Activated B cell treated with CpG ODN at 0.5 μM for 24 hours (primary cell): ENCODE measurements at places on chromosomes 16 and 17. TPM values are rescaled to one million over a fixed set of nuclear protein-coding genes. Genes with fewer than 3 reads are reported as not detected.

DNA sequence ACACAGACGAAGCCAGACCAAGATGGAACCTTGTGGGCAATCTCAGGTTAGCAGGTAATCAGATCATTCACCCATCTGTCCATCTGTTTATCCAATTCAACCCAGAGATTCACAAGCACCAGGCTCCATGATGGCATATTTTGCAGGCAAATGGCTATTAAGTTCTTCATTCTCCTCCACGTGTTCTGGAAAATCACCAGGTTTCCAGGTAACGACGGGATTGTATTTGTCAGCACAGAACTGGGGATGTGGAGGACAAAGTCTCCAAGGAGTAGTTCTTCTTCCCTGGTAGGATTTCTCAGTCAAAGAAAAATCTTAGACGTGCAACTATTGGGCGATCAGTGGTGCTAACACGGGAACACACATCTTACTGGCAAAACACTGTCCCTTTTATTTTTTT lies 368.8 kb downstream of the SLC39A11 start:
- no peak overlapping the region for H3K4me3 ChIP-seq
- no peak overlapping the region for H3K27ac ChIP-seq
- no peaks in the 10 kb centered on the region for H3K27me3 ChIP-seq
- no peak for DNase-seq

Gene CES5A
- not detected in 2 replicates for total RNA-seq

GRCh38 chr16:83418565-83418964 lies 389.2 kb upstream of the HSBP1 start:
- no peaks in the 10 kb centered on the region for H3K36me3 ChIP-seq
- peaks cover 5% of the 10 kb centered on the region for H3K27me3 ChIP-seq
- no peaks in the 10 kb centered on the region for H3K4me1 ChIP-seq
- DNase-seq: no peak
- no peak overlapping the region for H3K4me3 ChIP-seq

Gene MYH11
- 0.17 and 0.58 TPM in 2 replicates for total RNA-seq

DNA sequence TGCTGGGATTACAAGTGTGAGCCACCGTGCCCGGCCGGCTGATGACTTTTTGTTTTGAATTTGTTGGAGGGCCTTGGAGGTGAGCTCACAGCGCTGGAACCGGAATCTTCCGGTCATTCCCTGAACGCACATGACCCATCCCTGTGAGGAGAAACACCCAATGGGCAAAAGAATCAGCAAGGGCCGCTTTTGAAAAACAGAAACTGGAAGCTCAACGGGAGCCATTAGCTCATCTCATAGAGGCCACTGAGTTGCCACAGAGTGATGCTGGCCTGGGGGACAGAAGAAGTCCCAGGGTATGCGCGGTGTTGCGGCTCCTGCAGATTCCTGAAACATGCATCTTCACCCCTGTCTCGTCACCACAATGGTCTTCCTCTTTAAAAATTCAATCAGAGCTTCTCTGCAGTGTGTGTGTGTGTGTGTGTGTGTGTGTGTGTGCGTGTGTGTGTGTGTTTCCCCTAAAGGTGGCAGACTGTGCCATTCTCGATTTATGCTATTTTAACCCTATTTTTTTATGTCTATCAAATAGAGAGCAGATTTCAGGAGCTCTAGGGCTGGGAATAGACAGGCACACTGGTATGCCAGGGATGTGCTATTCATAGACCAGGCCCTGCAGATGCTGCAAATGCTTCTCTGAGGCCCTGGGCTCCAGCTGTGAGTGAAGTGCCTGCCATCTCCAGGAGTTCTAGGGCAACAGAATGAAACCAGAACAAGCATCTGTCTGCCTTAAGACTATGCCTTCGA lies 68.3 kb downstream of the MARCHF10 start:
- peaks cover 12% of the 10 kb centered on the region for H3K27me3 ChIP-seq
- no peak for DNase-seq
- no peaks in the 10 kb centered on the region for H3K36me3 ChIP-seq
- H3K4me3 ChIP-seq: no peak overlapping the region

- H3K27ac ChIP-seq: no peak overlapping the region
- H3K4me1 ChIP-seq: no peaks in the 10 kb centered on the region
- DNase-seq: no peak
- no peaks in the 10 kb centered on the region for H3K36me3 ChIP-seq
- H3K27me3 ChIP-seq: peaks cover 3% of the 10 kb centered on the region
Observed at GRCh38 chr17:70225276-70225675, 55.9 kb downstream of the KCNJ2 start.

Gene SPATA22
- total RNA-seq: not detected in 2 replicates

DNA sequence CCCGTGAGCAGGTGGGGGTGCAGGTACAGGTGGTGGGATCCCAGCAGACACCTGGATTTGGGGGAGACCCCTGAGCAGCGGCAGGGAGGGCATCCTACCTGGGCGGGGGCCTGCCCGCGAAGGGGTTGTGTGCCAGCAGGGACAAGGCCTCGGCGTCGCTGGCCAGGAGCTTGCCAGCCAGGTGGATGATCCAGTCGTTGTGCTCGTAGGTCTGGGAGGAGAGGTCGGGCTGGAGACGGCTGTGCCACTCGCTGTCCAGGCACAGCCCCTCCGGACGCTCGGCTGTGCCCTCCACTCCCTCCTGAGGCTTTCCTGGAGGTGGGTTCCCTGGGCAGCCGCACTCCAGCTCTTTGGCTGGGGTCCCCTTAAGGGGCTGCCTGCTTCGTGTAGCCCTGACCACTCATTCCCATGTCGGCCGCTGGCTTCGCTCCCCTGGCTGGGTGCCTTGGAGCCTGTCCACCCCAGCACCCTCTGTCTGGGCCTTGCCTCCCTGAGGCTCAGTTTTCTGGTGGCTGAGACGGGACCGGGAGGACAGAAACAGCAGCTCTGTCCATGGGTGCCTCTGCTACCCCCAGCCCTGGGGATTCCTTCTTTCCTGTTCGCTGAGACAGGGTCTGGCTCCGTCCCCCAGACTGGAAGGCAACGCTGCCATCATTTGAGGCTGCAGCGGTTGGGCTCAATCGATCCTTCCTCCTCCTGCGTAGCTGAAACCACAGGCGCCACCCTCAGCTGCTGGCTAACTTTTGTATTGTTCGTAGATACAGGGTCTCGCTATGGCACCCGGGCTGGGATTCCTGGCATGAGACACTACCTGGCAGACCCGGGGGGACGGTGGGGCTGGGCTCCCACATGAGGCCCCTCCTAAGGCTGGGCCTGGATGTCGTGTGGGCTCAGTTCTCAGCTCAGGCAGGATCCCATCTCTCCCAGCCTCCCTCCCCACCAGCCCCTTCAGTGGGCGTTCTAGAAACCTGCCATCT lies 68.6 kb upstream of the GNG13 start:
- no peaks in the 10 kb centered on the region for H3K27me3 ChIP-seq
- H3K36me3 ChIP-seq: peaks cover 17% of the 10 kb centered on the region
- no peak overlapping the region for H3K27ac ChIP-seq

DNA sequence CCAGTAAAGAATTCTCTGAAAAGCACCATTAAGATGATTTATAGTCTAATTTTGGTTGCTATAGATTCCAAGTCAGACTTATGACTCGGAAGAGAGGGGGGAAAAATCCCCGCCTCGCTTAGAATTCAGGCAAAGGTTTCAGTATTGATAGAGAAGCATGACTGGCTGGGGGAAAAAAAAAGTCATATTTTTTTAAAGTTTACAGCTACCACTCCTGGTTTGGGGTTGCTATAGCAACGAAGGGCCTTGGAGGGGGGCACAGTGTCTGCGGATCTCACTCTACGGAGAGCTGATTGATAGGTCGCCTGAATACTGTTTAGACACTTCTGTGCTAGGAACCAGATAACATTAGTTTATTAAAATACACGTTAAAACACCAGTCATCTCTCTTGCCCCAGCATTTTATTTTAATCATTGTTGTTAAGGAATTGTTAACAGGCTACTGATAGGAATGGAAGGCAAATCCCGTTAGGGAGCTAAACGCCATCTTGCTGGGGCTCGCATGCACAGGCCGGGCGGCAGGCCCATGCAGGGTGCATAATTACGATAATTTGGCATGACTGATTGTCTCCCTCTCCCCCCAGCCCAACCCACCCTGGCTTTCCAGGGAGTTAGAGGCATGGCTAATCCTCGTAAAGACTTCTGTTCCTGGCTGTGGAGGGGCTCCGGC lies 380.0 kb upstream of the XYLT1 start:
- no peak for DNase-seq
- no peak overlapping the region for H3K27ac ChIP-seq
- H3K4me3 ChIP-seq: no peak overlapping the region
- H3K36me3 ChIP-seq: no peaks in the 10 kb centered on the region
- no peaks in the 10 kb centered on the region for H3K4me1 ChIP-seq
- H3K27me3 ChIP-seq: no peaks in the 10 kb centered on the region

Gene GRB2
- 307 and 320 TPM in 2 replicates for total RNA-seq

Gene HOXB1
- total RNA-seq: not detected in 2 replicates

DNA sequence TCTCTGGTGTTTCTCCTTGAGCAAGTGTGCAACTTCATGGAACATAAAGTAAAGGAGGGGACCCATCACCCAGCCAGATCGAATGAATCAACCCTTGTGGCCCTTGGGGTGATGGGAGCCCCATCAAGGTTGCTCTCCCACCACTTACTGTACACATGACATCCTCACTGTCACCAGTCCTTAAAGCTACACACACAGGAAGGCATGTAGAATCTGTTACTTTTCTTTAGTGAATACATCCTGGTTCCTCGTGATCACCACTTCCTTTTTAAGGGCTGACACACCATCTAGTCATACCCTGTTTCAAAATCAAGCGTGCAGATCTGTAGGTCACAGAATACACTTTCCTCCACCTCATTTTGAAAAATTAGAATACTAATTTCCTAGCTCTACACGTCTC lies 22.6 kb upstream of the MPHOSPH6 start:
- peaks cover 12% of the 10 kb centered on the region for H3K4me1 ChIP-seq
- H3K4me3 ChIP-seq: no peak overlapping the region
- peaks cover 22% of the 10 kb centered on the region for H3K27me3 ChIP-seq
- H3K27ac ChIP-seq: no peak overlapping the region
- H3K36me3 ChIP-seq: no peaks in the 10 kb centered on the region
- no peak for DNase-seq

DNA sequence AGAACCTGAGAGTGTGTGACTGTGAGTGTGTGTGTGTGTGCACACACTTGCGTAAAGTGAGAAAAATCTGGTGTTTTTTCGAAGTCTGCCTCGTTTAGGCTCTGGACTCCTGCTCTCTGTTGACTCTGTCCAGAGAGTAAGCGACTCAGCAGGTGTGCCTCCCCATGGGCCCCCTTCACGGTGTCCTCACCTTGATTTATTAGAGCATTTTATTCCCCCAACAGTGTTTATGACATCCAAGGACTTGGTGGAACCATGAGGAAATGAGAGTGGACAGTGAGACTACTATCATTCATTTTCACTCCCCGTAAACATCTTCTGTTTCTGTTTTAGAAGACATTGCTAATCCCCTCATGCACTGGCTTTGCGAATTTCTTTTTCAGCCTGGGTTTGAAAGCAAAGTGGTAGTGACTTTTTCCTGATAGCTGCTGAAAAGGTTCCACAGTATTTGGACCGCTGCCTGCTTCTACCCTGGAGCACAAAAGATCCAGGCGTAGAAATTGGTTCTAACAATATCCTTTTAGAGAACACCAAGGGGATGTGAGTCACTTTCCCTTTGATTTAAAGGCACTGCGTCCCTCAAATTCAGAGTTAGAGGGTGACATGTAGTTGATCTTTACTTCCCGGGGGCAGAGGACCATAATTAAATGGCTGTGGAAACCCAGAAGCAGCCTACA lies 218.2 kb downstream of the WWOX start:
- no peak for DNase-seq
- H3K4me3 ChIP-seq: no peak overlapping the region
- no peaks in the 10 kb centered on the region for H3K4me1 ChIP-seq

Gene PSMD11
- total RNA-seq: 115 and 117 TPM in 2 replicates

GRCh38 chr16:1280783-1281182 lies 24.9 kb downstream of the TPSD1 start:
- H3K36me3 ChIP-seq: no peaks in the 10 kb centered on the region
- no peak for DNase-seq
- H3K27ac ChIP-seq: no peak overlapping the region
- H3K4me1 ChIP-seq: peaks cover 3% of the 10 kb centered on the region

GRCh38 chr16:48969611-48970010 lies 312.0 kb downstream of the CBLN1 start:
- no peak overlapping the region for H3K4me3 ChIP-seq
- DNase-seq: no peak
- no peaks in the 10 kb centered on the region for H3K4me1 ChIP-seq

DNA sequence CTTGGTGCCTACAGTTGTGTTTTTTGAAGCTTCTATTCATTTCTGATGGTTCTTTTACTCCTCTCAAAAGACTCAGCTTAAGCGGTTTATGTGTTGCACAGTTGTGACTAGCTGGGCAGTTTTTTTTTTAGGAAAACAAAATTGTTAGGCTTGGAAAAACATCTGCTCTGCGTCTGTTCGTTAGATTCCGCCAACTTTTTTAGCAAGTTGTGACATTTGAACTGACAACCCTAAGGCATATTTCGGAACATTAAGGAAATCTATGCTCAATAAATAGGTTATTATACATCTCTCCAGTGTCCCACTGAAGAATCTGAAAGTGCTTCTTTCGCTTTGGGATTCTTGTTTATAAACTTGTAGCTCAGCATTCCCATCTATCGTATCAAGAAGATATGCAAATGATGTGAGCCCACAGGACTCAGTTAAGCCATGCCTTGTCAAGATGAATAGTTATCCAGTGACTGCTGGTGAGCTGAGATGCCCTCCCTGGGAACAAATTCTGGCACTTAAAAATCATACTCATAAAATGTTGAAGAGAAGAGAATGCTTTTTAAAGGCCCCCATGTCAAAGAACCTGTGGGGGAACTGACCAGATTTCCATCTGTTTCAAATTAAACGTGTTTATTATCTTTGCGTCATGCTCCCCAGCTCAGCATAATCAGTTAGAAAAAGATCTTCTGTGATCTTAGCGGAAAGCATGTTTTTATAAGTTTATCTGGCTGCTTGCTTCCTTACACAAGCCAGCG lies 109.0 kb upstream of the FAM20A start:
- H3K4me3 ChIP-seq: no peak overlapping the region
- H3K36me3 ChIP-seq: no peaks in the 10 kb centered on the region
- peaks cover 5% of the 10 kb centered on the region for H3K27me3 ChIP-seq
- DNase-seq: no peak

GRCh38 chr17:51000835-51001638 lies 119.6 kb downstream of the SPAG9 start:
- no peak for DNase-seq
- no peak overlapping the region for H3K4me3 ChIP-seq
- H3K36me3 ChIP-seq: peaks cover 60% of the 10 kb centered on the region
- no peaks in the 10 kb centered on the region for H3K4me1 ChIP-seq

DNA sequence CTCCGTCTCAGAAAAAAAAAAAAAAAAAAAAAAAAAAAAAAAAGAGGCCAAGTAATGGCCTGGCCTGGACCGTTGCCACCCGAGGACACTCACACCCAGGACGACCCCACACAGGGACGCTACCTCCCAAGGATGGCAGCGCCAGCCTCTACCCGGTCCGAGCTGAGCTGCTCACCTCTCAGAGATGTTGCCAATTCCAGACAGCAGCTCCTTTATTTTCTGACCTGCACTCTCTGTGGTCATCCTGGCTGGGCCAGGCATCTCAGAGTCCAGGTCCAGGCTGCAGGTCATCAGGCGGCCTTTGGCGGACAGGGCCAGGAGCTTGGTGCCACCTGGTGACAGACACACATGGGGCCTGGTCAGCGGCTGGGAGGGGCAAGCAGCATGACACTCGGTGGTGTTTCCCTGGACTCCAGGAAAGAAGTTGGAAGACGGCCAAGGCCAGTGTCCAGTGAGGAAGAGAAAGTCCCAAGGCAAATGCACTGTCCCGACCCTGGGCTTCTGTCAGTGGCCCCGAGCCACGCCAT lies 3.1 kb downstream of the FAAP100 start:
- no peak overlapping the region for H3K27ac ChIP-seq
- H3K36me3 ChIP-seq: peaks cover 60% of the 10 kb centered on the region
- H3K27me3 ChIP-seq: no peaks in the 10 kb centered on the region
- DNase-seq: no peak
- peaks cover 36% of the 10 kb centered on the region for H3K4me1 ChIP-seq

- H3K36me3 ChIP-seq: no peaks in the 10 kb centered on the region
- H3K27me3 ChIP-seq: peaks cover 11% of the 10 kb centered on the region
- no peak overlapping the region for H3K27ac ChIP-seq
Observed at GRCh38 chr17:37789771-37790541, 45.1 kb upstream of the HNF1B start.
